ENCODE measurements at places on chromosomes 12 and 14.

DNA sequence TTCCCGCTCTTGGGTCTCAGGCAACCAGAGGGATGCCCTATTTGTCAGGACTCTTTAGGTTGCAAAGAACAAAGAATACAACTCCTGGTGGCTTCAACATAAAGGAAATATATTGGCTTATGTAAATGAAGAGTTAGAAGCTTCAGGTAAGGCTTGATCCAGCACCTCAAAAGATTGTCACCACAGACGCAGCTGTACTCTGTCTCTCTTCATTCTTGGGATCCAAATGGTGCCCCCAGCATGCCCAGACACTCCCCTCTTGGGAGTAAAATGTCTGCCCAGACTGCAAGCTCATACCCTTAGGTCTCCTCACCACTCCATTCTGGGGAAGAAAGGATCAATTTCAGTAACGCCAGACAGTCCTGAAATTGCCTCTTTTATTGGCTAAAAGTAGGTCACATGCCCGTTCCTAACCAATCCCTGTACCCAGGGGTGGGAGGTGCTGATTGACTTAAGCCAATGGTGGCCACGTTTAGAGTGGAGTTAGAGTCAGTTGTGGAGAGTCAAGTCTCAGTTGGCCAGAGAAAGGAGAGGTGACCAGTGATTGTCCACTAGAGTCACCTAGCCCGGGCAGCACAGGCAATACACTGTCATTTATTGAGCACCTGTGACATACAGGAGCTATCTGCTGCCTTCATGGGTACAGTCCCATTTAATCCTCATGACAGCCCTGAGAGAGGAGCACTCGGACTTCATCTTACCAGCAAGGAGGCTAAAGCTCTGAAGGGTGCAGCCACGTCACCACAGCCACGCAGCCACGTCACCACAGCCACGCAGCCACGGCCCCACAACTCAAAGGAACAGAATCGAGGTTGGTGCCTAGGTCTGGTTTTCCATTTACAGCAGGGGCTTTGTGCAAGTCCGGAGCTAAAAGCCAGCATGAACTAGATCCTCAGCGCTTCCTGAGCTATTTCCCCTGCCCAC lies 19.7 kb upstream of the BEGAIN start:
- DNase-seq: no peak

DNA sequence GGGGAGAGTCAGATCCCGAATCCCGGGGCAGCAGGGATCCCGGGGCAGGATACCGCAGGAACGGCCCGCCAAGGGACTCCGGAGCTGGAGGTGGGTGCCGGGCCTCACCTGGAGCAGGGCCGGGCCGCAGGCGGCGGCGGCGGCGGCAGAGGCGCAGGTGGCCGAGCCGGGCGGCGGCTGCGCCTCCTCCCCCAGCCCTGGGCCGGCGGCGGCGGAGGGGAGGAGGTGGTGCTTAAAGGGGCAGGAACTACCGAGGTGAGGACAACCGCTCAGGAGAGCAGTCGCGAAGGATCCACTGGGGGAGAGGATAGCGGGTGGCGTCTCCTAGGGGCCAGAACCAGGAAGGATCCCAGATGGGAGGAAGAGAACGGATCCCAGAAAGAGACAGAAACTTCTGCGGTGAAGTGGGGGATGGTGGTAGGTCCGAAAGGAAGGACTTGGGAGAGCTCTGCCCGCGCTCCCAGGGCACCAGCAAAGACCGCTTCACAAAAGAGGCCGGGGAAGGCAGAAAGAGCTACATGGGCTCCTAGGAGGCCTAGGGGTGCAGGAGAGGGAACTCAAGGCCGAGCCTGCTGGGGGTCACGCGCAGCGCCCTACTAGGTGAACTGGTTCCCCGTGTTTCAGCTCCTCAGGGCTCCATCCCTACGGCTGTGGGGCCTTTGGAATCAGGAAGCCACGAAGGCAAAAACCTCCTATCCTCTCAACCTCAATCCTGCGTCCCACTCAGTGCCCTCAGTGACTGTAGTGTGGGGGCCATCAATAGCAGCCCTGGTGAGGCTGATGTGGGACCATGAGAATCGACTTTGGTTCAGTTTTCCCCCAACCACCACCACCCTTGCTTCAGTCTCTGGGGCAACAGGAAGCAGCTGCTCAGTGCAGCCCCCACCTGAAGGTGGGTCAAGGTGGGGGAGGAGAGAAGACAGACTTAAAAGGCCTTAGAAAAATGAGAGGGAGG lies 5.0 kb upstream of the BAZ2A start:
- DNase-seq: peak; percentile 72

- no peak for DNase-seq
Measured at GRCh38 chr14:68789821-68790643, 2.8 kb downstream of the ZFP36L1 start.

- DNase-seq: no peak
Measured at GRCh38 chr12:47377414-47378221, 297.9 kb upstream of the AMIGO2 start.

GRCh38 chr14:93619176-93619793 lies 169.0 kb downstream of the PRIMA1 start:
- peak; percentile 40 for DNase-seq

GRCh38 chr12:90299121-90299520 lies 590.5 kb upstream of the ATP2B1 start:
- DNase-seq: peak; percentile 16

DNA sequence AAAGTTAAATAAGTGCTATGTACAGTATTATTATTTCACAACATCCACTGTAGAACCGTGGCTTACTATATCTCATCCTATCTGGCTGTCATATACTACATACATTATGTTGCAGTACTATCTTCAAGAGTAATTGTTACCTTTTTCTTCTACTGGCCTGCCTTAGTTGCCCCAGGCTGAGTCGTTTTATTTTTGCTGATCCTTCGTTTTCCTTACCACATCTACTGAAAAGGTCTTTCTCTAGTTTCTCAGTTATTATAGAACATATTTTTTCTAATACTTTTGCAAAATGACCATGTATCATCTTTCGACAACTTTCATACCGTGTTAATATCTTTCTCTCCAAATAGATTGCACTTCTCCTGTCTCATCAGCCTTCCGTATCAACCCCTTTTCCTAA lies 523.1 kb downstream of the SOX5 start:
- DNase-seq: no peak

All from activated CD4-positive, alpha-beta T cell treated with anti-CD3 and anti-CD28 coated beads, Interleukin-2, amount 10 ng/mL, durations not matched to agents 7 days and 5 days (primary cell).